ENCODE measurements at places on chromosomes 3 and 15.

GRCh38 chr3:45564172-45564571 is 30.4 kb upstream of the LIMD1 start:
- DNase-seq: no peak

GRCh38 chr3:125602752-125603649 is 7.7 kb upstream of the OSBPL11 start:
- DNase-seq: peak; percentile 82

- DNase-seq: no peak
These were observed 90.3 kb downstream of the PLXNA1 start for GRCh38 chr3:127072971-127073783.

- DNase-seq: no peak
These were observed 17.3 kb upstream of the PLXNA1 start for GRCh38 chr3:126965526-126966080.

DNA sequence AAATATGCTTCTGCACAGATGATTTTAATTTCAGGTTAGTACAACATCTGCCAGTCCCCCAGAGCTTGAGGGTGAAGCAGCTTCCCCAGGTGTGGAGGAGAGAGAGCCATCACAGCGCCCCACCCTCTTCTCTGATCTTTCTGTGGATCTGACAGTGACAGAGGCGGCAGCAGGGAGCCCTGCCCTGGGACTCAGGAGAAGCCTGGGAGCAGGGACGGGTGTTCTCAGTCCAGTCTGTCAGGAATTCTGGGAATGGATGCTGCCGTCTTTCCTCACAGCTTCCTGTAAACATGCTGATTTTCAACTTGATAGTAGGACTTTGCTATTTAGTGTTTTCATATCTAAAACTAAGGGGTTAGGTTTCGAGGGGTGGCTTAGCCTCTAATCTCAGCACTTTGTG is 11.4 kb upstream of the RAB8B start:
- DNase-seq: no peak

DNA sequence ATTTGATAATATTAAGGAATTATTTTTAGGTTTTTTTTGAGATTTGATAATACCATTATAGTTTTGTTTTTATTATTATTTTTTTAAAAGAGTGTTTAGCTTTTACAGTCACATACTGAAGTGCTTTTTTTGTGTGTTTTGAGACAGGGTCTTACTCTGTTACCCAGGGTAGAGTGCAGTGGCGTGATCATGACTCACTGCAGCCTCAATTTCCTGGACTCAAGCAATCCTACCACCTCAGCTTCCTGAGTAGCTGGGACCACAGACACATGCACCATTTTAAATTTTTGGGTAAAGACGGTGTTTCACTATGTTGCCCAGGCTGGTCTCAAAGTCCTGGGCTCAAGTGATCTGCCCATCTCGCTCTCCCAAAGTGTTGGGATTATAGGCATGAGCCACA is 73.0 kb downstream of the SUMF1 start:
- no peak for DNase-seq

GRCh38 chr3:14331251-14331650 is 71.2 kb upstream of the SLC6A6 start:
- no peak for DNase-seq

GRCh38 chr3:170572665-170573253 is 13.1 kb downstream of the SLC7A14 start:
- DNase-seq: peak; percentile 84

GRCh38 chr3:180595559-180595935 is 6.4 kb upstream of the TTC14 start:
- DNase-seq: no peak

- DNase-seq: peak; percentile 98
These were observed at the start of gene DIPK2A for GRCh38 chr3:143971359-143972154. Gene DIPK2A (plus strand): TSS chr3:143971823. CDS start chr3:143972333, 510 bp downstream.
